Naive thymus-derived CD8-positive, alpha-beta T cell (primary cell): ENCODE measurements at places on chromosomes 4 and X.

- H3K4me1 ChIP-seq, result no peaks in the 10 kb centered on the region
- H3K36me3 ChIP-seq, result no peaks in the 10 kb centered on the region
- no peak overlapping the region for H3K4me3 ChIP-seq
Observed at GRCh38 chr4:8549352-8549931, 30.8 kb upstream of the GPR78 start.

DNA sequence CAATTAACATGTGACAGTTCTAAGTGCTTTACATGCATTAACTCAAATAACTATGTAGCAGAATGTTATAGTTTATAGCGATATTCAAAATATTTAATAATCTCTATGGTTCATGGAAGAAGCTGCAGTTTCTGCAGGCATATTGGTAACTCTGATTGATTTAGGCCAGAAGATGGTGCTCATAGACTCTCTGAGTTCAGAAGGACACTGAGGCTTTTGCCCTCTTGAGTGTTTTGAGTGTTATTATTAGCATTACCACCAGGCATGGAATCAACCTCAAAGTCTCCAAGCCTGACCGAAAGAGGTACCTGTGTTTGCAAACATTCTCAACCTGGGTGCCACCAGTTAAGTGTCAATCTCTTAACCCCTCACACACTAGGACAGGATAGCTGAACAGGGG, 792.3 kb upstream of the PCDH7 start:
- H3K36me3 ChIP-seq, result no peaks in the 10 kb centered on the region
- no peaks in the 10 kb centered on the region for H3K27me3 ChIP-seq
- no peaks in the 10 kb centered on the region for H3K4me1 ChIP-seq
- H3K4me3 ChIP-seq, result no peak overlapping the region
- DNase-seq, result no peak

DNA sequence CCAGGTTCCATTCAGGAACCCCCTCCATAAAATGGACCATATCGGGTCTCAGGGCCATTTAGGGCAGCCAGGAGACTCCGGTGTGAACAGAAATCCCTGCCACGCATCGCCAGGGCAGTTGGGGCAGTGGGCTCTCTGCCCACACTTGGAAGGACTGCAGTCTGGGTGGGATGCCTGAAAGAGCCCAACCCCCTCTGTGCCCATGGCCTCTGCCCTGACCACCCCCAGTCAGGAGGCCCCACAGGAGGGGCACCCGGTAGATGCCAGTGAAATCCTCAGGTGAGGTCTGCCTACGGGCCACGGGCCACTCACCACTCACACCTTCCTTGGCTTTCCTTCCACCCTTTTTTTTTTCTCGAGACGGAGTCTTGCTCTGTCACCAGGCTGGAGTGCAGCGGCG, 4.8 kb downstream of the PRAF2 start:
- DNase-seq, result no peak
- no peaks in the 10 kb centered on the region for H3K27me3 ChIP-seq
- no peak overlapping the region for H3K27ac ChIP-seq
- H3K36me3 ChIP-seq, result no peaks in the 10 kb centered on the region
- peaks cover 9% of the 10 kb centered on the region for H3K4me1 ChIP-seq
- H3K4me3 ChIP-seq, result no peak overlapping the region

GRCh38 chr4:167906851-167907250, 185.5 kb upstream of the ANXA10 start:
- no peak overlapping the region for H3K4me3 ChIP-seq
- no peak for DNase-seq
- H3K27ac ChIP-seq, result no peak overlapping the region
- H3K4me1 ChIP-seq, result no peaks in the 10 kb centered on the region
- H3K27me3 ChIP-seq, result no peaks in the 10 kb centered on the region
- no peaks in the 10 kb centered on the region for H3K36me3 ChIP-seq
